Right renal pelvis (tissue), 4 donors: ENCODE measurements at places on chromosomes 12 and 14.

GRCh38 chr12:119989361-119989730, 310 bp downstream of the BICDL1 start:
- DNase-seq, result no peak

DNA sequence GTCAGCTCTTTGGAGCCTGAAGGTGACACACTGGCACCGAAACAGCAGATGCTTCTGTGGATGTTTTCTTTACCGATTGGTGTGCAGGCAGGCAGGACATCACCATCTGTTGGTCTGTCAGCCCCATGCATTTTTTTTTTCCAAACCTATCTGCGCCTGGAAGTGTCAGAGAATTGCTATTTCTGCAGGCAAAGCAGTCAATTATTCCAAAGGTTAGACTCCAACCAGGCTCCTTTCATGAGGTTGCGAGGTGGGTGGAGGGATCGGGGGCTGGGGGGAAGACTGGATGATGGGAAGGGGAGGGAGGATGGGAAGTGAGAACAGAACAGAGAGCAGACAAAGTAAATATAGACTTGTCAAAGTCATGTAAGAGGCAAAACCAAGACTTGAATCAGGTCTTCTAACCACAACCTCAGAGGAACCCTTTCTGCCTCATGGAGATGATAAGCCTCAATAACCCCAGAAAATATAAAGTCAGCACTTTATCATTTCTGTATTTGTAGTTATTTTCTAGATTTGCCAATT, 117.7 kb downstream of the OTOGL start:
- no peak for DNase-seq

DNA sequence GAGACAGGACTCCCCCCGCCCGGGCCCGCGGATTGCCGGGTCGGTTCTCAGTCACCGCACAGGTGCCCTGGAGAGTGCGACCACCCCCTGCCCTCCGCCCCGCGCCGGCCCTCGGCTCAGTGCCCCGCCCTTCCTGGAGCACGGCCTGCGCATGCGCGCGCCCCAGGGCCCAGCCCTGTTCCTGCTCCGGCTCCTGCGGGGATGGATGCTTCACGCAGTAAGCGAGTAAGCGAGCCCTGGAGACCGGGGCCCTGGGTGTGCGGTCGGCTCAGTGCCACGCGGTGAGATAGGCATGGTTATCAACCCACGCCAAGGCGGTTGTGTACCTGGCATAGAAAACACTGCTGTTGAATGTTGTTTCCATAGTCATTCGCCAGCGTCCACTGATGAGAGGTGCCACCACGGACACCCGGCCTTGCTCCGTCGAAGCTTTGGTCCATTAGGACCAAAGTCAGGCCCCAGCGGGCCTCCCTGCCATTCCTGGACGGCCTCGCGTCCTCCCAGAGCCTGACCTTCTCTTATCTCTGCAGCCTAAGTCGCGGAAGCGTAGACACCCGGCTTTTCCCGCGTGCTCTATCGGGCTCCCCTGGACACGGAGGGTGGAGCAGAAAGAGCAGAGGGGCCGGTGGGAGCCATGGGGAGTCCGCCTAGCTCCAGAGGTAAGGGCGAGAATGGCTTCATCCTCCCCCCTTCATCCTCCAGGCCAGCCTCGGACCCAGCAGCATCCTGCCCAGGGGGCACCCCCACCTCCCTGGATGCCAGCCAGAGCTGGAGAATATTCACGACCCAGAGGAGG, 90.6 kb downstream of the PAPOLA start:
- DNase-seq, result no peak

- DNase-seq, result no peak
These were observed 9.5 kb upstream of the PUS1 start for GRCh38 chr12:131919366-131920156.

GRCh38 chr14:76644855-76645518, 116.3 kb upstream of the VASH1 start:
- peak; percentile 24 for DNase-seq

DNA sequence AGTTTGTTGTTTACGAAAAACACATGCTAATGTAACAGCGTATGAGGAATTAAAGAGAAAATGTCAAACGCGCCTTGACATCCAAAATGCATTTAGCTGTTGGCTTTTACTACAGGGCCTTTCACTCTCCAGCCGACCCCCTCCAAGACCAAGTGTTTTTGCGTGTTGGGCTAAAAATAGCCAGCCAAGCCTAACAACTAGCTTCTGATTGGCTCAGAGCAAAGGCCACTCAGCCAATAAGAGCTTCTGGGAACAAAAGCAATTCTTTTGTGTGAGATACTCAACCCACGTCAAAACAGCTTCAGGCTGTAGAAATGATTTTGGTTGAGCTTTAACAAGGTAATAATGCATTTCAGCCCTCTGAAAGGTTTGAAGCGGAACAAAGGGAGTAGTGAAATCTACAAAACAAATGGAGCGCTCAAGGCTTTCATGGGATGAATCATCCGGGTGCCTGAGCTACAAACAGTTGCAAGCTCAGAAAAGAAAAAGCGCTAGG, 198.7 kb upstream of the DCN start:
- peak; percentile 91 for DNase-seq

GRCh38 chr12:57965766-57966165, 24.4 kb downstream of the ATP23 start:
- DNase-seq, result no peak

DNA sequence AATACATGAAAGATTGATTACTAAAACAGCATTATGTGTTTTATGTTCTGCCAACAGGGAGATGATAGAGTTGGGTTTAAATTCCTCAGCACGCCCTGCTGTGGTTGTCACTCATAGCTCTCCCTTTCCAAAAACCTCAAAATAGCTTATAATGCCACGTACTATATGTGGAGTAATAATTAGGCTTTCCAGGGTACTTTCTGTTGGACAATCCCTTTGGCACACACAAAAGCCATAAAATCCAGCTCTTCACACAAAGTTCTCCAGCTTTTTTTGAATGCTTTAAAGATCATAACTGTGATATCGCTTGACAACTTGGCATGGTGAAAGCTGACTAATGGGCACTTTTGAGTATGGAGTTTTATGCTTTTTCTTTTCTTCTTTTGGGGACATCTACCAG, 145.3 kb upstream of the DCN start:
- DNase-seq, result no peak

- no peak for DNase-seq
These were observed 20.3 kb upstream of the FOXG1 start for GRCh38 chr14:28746247-28746646.

DNA sequence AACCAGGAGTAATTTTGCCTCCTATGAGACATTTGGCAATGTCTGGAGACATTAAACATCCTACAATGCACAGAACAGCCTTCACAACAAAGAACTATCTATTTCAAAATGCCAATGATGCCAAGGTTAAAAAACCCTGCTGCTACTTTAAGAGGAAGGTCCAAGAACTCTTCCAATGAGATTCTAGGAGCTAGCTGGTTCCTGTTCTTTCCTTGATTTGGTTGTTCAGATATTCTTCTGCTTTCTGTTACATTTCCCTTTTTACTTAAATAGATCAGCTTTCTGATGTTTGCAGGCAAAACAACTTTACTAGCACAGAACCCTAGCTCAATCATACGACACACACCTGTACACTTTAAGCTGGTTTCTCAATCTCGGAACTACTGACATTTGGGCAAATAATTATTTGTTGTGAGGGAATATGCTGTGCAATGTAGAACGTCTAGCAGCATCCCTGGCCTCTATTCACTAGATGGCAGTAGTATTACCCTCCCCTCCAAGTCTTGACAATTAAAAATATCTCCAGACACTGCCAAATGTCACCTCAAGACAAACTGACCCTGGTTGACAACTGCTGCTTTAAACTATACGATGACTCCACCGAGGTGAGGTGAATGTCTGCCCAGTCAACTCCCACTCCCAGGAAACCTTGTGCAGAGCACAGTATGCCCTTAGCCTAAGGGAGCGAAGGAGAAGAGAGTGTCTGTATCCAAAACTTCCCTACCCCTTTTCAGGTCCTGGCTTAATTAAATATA, 4.4 kb downstream of the BLTP3B start:
- DNase-seq, result no peak

DNA sequence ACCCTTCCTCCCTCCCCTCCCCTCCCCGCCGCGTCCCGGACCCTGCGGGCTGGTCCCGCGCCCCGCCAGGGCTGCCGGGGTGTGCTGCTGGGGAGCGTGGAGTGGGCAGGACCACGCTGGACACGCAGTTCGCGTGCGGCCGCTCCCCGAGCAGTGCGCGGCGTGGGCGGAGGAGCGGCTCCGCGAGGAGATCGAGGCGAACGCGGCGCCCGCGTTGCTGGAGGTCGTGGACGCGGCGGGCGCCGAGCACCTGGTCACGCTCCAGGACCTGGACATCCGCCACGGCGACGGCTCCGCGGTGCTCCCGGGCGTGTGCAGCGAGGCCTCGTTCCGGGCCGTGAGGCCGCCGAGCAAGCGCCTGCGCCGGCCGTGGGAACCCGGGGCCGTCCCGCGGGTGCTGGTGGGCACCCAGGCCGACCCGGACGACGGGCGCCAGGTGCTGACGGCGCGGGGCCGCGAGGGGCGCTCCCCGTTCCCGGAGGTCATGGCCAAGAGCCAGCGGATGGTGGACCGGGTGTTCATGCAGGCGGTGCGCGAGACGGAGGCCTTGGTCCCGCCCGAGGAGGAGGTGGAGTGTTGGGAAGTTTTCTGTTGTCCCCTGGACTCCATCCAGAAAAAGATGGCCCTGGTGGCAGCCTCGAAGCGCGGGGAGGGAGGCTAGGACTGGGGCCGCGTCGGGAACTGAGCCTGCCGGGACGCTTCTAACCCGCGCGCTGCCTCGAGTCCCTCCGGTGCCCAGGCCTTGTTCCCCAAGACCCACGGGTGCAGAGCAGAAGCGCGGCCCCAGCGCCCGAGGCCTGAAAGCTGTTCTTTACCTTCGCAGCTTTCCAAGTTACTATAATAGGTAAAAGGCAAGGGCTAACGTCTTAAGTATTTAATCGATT, 54.7 kb upstream of the EIF5 start:
- no peak for DNase-seq

DNA sequence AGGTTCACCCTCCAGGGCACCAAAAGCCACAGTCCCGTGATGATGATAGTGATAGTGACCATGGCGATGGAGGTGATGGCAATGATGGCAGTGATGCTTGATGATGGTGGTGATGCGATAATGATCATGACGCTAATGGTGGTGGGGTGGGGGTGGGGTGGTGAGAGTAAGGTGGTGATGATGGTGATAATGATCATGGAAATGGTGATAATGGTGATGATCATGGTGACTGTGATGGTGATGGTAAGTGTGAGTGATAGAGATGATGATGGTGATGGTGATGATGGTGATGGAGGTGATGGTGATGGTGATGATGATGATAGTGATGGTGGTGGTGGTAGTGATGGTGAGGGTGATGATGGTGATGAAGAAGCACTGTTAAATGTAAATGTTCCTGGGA, 96.9 kb downstream of the SYNE3 start:
- no peak for DNase-seq

DNA sequence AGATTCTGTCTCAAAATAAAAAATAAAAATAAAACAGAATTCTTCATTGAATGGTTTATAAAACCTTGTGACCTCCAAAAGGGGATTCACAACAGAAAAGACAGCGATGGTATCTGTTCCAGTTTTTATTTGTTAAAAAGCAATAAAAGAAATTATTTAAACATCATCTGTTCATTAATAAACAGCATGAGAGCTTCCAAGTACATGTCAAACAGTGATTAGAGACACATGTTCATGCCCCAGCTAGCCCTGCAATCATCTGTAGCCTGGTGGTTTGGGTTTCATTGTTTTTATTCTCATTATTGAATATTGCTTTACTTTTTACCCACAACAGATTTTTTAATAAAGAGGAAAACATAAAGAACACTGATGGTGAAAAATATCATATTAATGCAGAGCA, 173.3 kb downstream of the ANO2 start:
- no peak for DNase-seq

DNA sequence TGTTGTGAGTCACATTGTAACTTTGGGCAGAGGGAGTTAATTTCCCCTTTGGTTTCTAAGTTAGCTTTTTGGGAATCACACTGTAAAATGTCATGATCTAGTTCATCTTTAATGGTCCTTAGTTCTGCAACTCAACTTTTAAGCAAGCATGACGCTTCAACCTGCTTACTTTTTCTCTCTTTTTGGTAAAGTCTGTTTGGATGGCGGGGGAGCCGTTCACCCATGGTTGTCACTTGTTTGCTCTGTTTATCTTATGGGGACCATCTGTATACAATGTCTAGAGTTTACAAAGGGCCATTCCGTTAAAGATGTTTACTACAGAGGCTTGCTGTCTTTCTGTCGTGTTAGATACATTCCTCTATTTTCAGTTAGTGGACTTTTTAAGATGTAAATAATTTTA, 172.0 kb downstream of the SRGAP1 start:
- DNase-seq, result no peak

GRCh38 chr12:68137335-68137830, 22.2 kb downstream of the IFNG start:
- DNase-seq, result no peak

DNA sequence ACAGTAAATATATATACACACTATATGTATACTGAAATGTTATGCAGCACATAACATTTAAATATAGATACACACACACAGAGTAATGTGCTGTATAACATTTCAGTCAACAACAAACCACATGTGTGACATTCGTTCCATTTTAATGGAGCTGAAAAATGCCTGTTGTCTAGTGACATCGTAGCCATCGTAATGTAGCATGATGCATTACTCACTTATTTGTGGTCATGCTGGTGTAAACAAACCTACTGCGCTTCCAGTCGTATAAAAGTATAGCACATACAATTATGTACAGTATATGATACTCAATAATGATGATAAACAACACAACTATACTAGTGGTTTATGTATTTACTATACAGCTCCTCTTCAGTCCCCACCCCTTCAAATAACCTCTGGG, 119.0 kb upstream of the SLC38A4 start:
- no peak for DNase-seq

- DNase-seq, result no peak
These were observed 12.2 kb downstream of the TEP1 start for GRCh38 chr14:20400965-20401593.

GRCh38 chr12:31491841-31492598, 98.9 kb downstream of the DENND5B start:
- DNase-seq, result peak; percentile 74

DNA sequence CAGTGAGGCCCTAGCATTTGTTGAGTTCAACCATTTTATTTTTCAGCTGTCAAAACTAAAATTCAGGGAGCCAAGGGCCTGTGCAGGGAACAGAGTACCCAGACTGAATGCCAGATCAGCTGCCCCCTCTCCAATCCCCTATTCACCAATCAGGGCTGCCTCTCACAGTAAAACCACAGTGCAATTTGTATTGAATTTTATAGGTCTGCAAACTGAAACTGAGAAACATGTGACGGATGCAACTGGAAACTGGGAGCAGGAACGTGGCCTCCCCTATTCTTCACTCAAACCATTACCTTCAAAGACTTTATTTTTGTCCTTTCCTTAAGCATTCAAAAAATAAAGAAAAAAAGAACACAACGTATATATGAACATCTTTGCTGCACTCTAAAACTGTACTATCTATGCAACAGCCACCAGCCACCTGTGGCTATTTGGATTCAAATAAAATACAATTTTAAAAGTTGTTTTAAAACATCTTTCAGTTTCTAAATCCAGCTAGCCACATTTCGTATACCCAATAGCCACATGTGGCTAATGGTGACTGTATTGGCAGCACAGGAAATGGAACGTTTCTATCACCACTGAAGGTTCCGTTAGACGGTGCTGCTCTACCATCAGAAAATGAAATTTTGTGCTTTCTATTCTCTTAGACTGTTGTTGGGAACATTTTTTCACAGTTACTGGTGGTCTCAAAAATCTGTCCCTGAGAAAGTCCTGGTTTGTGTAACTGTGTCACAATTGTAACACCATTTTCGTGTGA, 371.3 kb upstream of the FAR2 start:
- no peak for DNase-seq

GRCh38 chr14:94770815-94771157, 873 bp upstream of the GSC start:
- no peak for DNase-seq
